ENCODE measurements at places on chromosomes 1 and 21.

DNA sequence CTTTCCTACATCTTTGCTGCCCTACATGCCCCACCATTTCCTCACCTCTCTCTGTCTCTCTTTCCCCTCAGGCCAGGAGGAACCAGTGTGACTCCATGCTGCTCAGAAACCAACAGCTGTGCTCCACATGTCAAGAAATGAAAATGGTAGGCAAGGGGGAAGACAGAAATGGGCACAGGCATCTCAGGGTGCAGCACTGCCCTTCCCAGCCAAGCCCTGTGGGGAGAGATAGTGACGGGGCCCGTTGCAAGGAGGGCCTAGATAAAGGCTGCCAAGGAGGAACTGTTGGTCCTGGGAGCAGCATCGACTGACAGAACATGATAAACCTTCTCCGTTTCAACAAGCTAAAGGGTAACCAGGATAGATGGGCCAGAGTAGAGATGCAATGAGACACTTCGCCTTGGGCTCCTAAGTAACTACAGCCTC, 12.5 kb upstream of the PIGC start:
- DNase-seq = no peak

- DNase-seq = no peak
These were observed 32.5 kb upstream of the KIF1B start for GRCh38 chr1:10177876-10178275.

DNA sequence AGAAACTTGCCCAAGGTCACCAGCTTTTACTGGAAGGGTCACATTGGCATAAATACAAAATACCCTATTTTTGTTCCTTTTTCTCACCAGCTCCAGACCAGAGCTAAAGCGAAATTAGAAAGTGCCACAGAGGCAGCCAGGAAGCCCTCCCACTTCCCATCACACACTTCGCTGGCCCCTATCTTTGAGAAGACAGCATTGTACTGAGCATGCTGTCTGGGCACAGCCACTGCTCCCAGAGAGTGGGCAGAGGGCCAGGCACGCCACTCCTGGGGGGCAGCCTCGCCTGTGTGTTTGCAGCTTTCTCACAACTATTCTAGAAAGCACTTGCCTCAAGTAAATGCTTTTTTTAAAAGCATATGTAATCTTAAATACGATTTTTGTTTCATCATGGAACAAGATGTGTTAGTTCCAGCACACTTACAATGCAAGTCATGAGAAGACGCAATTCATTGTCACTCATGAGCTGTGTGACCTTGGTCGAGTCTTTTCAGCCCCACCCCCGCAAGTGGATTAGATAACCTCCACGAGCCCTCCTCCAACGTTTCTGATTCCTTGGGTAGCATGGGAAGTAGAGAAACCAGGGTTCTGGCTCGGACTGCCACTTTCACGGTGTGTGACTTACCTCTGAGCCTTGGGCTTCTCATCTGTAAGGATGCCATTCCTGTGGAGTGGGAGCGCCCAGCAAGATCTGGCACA, 25.7 kb upstream of the EPHA8 start:
- DNase-seq = no peak

DNA sequence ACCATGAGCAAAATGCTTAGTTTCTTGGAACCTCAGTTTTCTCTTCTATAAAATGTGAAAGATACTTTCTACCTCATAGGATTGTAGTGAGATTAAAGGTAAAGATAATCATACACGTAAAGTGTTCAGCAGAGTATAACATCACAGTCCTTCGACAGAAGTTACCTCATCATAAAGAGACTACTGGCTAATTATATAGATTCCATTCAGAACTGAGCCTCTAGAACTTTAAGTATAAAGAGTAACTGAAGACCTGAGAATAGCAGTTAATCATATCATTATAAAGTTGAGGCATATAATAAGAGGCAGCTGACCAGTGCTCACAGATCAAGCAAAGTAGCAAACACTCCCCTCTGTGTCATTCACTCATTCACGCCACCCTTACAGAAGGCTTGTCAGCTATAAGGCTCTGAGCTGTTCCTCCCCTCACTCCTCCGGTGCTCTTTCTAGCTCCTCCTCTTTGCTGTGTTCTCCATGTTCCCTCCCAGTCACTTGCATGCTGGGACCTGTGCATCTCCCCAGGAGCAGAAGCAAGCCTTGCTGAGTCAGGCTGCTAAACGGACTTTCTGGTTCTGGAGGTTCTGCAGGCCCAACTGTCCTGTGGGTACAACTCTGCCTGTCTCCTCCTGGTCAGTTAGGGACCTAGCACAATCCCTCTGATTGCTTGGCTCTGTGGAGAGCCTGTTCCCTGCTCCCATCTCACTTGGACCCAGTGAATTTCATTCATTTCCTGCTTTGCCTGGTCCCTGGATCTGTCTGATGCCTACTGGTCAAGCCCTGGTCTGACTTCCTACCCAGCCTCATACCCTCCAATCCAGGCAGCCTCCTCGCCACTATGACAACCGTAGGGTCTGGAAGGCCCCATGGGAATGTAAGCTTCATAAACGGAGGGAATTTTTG, 28.3 kb upstream of the LY9 start:
- no peak for DNase-seq

DNA sequence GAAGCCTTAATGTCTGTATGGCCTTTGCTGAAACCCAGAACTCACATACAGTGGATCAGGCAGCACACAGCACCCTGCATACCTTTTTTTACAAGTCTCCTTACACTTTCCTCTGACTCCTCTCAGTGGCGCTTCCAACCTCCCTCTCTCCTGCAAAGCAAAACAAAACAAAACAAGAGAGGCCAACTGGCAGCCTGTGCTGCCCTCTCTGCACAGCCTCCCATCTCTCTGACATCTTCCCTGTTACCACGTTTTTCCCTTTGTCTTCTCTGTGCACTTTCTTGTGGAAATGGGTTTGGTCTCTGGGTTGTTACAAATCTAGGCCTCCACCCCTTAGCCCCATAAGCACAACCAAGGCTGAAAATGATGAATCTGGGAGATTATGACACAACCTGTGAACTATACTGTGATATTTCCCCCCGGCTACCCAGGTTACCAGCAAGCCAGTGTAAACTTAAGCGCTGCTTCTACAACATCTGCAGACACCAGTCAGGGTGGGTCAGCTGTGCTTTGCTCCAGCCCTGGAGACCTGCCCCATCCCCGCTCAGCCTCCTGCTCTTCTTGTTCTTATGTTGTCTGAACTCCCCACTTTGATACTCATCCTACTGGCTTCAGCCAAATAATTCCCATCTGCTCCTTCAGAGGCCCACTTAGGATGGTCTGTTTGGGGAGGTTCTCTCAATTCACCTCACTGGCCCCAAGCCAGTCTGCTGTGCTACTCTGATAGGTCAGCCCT, 54.9 kb upstream of the FMOD start:
- DNase-seq = no peak

GRCh38 chr1:178543290-178543607, 30.3 kb downstream of the TEX35 start:
- DNase-seq = no peak

- DNase-seq = no peak
These were observed 972.2 kb downstream of the TTLL7 start for GRCh38 chr1:83026745-83027144.

GRCh38 chr1:46408356-46409062, 14.4 kb downstream of the FAAH start:
- no peak for DNase-seq

DNA sequence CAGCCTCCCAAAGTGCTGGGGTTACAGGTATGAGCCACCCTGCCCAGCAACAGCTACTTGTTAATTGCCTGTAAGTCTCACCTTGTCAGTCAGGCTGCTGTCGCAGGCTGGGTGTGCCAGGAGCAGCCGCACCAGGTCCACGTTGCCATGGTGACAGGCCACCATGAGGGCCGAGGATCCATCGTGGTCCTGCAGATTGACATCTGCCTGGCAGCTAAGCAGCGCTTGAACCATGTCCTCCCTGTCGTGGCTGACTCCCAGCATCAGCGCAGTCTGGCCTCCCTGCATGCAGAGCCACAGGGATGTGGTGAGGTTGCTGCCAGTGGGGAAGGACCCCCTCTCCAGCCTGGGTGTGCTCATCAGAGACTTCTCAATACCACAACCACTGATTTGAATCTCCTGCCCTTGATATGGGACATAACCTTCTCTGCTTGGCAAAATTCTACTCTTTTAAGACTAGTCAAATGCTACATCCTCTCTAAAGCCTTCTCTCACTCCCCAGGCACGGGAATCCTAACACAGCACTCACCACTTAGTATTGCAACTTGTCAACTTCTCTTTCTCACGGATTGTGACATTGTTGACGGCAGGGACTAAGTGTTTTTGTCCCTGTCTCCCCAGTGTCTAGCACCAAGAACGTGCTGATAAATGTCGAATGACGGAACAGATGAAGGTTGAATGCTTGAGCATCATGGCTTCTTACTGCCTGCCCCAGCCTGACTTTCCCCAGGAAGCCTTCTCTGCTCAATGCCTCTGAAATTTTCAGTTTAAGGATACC, 52.9 kb downstream of the L1TD1 start:
- DNase-seq = no peak

DNA sequence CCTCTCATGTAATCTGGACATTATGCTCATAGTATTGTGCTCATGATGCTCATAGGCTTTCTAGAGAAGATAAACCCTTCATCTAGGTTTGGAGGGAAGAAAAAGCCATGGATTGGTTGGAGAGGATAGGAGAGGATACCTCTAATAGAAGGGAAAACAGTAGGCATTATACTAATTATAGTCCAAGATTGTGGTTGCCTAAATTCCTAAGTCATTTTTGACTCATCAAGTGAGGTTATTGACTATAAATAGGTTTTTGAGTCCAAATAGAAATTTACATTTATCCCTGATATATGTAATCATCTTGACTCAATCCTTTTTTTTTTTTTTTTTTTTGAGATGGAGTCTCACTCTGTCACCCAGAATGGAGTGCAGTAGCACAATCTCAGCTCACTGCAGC, 5.0 kb downstream of the SYT11 start:
- DNase-seq = no peak

DNA sequence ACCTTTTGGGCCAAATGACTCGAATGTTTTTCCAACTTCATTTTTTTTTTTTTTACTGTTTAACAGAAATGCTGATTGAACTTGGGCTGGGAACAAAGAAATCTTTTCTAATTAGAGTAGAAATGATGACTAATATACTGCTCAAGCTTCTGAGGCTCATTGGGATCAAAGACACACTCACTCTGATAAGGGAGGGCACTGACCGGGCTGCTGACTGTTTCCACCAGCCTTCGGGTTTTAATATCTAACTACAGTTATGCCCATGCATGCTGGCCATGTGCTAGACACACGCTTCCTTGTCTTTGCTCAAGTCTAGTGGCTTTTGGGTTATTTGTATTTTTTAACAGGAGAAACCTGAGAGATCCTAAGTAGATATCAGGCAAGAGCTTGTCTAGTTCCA, 16.8 kb downstream of the ZBTB18 start:
- no peak for DNase-seq

GRCh38 chr1:147266381-147266780, 23.9 kb downstream of the CHD1L start:
- no peak for DNase-seq

DNA sequence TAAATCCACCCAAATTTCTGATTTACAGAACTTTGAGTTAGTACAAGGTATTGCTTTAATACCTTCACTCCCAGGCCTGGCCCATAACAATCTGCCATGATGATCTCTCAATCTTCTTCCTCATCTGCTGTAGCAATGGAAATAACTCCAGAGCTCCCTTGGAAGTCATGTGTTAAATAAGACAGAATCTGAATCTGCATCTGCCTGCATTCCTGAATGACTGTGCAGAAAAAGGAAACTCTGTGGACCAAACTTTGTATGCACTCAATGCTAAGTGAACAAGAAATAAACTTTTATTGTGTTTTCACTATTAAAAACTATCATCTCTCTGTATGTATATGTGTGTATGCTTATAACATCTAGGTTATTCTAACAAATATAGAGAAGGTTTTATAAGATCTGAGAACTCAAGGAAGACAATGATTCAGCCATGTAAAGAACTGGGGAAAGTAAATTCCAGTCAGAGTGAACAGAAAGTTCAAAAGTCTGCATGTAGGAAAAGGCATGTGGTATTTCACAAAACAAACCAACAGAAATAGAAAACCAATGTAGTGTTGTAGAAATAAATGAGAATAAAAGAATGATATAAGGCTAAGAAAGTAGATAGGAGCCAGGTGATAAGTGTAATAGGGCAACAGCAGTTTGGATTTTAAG, 390.2 kb downstream of the USH2A start:
- DNase-seq = no peak

GRCh38 chr1:116671912-116672311, 4.4 kb upstream of the IGSF3 start:
- no peak for DNase-seq

DNA sequence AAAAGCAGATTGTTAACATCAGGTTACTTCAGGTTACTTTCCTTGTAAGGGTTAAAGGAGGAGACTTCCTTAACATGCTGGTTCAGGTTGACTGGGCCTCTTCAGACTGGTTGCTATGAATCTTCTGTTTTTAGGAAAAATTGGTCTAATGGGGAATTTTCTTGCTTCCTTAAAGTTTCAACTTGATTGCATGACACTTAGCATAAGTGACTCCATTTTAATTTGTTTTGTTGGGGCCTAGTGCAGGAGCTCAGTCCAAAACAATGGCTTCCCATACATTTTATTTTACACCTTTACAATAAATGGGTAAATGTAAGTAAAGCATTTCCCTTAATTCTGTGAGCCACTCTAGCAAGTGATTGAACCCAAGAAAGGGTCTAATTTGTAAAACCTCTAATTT, 53.8 kb downstream of the SLC16A1 start:
- no peak for DNase-seq

DNA sequence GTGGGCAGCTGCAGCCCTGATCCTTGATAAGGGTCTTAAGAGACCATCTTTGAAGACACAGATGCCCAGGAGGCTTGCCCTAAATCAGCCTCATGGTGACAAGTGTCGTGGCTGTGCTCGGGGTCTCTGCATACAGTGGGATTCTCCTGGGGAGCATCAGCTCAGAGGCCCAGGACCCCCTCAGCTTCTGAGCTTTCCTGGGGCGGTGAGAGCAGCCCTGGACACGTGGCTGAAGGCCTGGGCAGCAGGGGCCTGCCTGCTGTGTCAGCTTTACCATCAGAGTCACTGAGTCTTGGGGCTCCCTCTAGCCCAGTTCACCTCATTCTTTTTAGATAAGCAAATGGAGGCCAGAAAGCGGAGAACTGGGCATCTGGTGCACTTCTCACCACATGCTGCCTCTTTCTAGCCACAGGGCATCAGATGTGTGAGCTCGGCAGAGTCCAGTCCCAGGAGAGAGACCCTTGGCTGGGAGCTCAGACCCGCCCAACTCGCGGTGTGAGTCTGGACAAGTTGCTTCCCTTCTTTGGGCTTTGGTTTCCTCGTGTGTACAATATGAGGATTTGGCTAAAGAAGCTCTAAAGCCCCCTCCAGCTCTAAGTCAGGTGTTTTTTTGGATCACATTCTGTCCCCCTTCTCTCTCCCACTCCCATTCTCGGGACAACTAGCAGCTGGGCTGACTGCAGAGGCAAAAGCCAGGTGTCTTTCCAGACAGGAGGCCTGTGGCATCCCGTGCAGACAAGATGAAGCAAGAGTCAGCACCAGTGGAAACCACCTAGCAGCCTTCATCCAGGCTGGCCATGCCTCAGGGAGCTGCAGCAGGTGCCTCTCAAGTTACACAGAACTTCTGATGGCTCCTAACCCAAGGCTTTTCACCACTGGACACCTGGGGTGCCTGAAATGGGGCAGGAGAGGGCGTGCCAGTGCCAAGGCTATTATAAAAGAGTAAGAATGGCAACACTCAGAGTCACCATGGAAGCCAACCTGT, 119.1 kb downstream of the KCNN3 start:
- no peak for DNase-seq

Measured in NCI-H1694 treated with DMSO at 0.1 percent for 48 hours (cell line).